ENCODE measurements at places on chromosomes 16 and 17.

DNA sequence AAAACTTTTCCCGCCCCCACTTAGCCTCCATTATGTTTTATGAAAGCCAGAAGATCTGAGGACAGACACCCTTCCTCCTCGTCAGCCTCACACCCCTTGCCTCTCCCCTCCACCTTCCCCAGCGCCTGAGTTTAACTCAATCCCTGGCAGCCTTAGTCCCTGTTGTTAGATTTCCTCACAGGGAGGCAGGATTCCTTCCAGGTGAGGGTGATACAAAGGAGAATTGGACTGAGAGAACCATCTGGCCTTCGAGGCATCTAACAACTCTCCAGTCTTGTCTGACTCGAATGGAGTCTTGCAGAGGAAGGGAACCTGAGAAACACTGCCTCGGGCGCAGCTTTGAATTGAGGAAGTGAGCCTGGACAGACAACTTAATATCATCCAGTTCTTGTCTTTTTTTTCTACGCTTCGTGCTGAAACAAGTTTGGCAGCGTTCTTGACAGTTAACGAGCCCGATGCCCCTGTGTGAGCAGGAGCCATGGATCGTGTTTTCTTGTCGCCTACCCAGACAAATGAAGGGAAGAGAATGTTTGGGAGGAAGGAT, 1.3 kb upstream of the ZNF768 start:
- DNase-seq = no peak

- DNase-seq = no peak
These were observed 74.5 kb downstream of the RPGRIP1L start for GRCh38 chr16:53629151-53629550.

DNA sequence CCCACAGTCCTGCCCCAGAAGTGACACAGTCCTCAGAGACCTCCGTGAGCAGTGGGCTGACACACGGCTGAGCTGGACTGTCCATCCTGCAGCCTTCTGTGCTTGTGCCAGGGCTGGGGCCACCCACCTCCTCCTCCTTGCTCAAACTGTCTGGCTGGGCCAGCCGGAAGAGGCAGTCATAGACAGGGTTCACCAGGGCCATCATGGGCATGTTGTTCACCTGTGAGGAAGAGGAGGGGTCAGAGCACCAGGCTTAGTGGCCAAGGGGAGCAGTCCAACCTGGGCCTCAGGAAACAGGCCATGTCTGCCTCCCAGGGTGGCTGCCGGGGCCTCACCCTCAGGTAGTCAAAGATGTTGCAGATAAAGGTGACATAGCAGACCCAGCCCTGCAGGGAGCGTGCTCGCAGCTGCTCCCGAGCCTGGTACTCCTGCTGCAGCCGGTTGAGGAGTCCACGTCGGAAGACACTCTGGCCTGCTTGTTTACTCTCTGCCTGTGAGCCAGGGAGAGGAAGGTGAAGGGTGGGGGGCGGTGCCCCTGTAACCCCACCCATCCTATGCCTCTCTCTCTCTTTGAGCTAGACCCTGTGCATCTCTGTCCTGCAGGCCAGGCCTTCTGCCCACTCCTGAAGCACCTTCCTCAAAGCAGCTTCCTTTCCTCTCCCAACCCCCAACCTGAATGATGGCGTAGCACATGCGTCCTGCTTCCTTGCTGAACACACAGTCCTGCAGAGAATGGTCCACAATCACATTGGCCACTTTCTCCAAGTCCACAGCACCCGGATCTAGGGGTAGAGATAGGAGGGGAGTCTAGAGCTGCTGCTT, 3.4 kb downstream of the MIF4GD start:
- no peak for DNase-seq

- no peak for DNase-seq
These were observed 14.2 kb downstream of the CLCN7 start for GRCh38 chr16:1460602-1461138.

DNA sequence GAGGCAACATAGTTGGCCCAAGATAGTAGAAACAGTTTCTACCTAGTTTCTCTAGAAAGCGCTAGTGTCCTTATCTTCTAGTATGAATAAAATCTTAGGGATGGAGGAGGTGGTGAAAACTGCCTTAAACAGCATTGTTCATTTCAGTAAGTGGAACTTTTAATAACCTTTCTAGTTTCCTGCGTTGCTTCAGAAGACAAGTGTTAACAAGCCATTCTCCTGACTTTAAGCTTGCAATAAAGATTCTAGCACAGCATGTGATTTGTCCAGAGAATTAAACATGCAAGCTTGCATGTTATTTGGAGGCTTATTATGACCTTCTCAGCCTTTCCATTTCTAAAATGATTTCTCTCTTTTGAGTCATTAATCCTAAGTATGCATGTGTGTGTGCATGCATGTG, 72.3 kb downstream of the TANGO6 start:
- no peak for DNase-seq

GRCh38 chr17:34603974-34604373, 24.6 kb downstream of the TMEM132E start:
- DNase-seq = no peak

DNA sequence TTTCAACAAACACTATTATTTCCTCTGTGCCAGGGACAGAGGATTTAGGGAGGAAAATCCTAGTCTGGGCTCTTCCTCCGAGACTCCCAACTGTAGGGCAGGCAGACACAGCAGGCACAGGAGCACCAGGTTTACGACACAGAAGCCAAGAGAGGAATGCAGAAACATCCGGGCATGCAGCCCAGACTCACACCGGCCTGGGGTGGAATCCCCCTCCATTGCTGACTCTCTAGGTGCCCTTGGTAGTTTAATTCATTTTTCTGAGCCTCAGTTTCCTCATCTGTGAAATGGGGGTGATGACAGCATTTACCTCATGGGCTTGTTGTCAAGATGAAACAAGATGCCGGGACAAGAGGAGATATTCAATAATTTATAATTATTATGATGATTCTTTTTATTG, 14.9 kb downstream of the CA4 start:
- no peak for DNase-seq

DNA sequence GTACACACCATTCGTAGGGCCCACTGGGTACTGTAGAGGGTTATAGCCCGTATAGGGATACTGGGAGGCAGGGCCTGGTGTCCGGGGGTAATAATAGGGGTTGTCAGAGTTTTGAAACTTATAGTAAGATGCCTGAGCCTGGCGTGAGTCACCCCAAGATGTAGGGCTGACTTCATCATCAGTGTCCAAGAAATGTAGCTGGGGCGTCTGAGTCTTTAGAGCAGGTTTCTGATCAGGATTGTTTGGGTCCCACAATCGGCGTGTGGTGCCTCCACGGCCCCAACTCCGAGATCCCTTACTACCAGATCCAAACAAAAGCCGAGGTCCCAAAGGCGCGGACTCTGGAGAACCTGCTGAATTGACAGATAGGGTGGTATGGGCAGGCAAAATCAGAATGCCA, 4.4 kb downstream of the SMG6 start:
- no peak for DNase-seq

GRCh38 chr16:51816929-51817328, 665.9 kb upstream of the SALL1 start:
- DNase-seq = no peak

GRCh38 chr17:19281161-19281560, 44.0 kb downstream of the EPN2 start:
- no peak for DNase-seq

DNA sequence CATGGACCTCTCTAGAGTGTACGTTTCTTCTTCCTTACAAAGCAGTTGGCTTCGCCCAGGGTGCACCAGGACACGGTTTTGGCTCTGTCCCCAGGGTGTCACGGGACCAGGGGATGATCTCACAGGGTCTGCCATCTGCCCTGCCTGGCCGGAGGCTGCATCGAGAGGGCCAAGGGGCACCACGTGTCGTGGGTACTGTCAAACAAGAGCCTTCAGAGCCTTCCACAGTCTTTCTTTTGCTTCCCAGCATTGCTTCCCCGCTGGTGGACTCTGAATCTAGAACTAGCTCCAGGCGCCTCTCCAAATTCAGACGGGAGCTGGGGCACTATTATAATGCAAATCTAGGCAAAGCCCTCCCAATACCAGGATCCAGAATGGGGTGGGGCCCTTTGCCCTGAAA, 47.9 kb downstream of the MAPT start:
- no peak for DNase-seq

GRCh38 chr16:88061346-88062110, 110.3 kb downstream of the BANP start:
- DNase-seq = no peak

DNA sequence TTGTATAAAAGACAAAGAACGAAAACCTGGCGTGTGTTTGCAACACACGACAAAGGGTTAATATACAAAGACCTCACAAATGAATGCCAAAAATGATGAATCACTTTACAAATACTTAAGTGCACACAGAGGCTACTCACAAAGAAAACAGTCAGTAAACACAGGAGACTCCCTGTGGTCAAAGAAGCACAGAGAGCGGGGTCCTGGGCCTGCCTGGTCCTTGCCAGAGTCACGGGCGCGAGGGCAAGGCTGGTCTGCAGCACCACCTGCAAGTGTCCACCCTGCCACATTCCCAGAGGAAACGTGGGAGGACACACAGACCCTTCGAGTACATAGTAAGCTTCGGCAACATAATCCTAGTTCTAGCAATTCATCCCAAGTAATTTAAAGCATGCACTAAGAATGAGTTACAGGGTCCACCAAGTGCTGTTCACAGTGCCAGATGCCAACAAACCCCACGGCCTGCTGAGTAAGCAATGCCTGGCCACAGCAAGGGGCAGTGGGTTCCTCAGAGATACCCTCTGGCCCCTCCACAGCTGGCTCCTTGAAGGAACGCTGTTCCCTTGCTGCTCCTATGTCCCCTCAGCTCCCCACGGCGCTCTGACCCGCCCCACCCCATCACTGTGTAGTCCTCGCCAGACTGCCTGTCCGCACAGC, 24.6 kb upstream of the FAAP100 start:
- no peak for DNase-seq

DNA sequence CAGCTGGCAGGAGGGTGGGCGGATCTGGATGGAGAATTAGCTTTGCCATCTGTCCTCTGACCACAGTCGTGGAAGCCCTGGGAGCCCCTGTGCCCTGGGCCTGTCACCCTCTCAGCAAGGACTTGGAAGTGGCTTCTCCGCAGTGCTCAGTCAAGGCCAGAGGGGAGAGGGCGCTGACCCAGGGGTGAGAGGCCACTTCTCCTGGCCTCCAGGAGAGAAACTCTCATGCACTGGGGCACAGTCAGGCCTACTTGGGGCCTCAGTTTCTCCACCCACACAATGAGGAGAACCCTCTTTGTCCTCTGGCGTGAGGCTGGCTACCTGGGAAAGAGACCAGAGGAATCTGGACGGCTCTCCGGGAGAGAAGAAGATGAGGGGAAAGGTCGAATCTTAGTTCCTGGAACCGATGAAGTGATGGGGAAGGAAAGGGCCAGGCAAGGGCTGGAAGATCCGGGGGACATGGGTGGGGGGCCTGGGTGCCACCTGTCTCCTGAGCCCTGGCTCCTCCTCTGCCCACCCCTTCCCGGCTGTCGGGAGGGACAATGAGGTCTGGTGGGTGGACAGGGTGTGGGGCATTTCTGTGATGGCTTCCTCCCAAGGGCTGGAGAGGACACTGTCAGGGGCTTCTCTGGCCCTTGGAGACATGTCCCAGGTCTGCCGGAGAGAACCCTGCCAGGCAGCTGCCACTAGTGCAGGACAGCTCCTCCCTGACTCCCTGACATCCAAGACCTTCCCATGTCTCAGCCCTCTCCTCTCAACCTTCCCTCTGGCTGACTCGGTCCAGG, 9.0 kb upstream of the ARHGAP27 start:
- DNase-seq = no peak

GRCh38 chr17:14780097-14780651, 479.3 kb downstream of the HS3ST3B1 start:
- DNase-seq = no peak

DNA sequence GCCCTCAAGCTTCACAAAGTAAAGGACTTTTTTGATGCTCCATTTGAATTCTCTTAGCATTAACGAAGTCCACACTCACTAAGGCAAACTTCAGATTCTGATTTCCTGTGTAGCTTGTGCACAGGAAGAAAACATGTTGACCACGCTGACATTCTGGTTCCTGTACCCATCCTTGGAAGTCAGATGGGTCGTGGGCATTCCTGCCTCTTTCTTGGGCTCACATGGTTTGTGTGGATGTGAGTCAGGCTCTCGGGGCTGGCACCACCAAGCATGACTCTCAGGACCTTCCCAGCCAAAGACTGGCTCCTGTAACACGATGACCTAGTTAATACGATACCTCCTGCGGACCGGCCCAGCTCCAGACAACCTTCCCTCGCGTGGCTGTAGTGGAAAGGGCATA, 32.8 kb downstream of the ARSG start:
- DNase-seq = no peak

DNA sequence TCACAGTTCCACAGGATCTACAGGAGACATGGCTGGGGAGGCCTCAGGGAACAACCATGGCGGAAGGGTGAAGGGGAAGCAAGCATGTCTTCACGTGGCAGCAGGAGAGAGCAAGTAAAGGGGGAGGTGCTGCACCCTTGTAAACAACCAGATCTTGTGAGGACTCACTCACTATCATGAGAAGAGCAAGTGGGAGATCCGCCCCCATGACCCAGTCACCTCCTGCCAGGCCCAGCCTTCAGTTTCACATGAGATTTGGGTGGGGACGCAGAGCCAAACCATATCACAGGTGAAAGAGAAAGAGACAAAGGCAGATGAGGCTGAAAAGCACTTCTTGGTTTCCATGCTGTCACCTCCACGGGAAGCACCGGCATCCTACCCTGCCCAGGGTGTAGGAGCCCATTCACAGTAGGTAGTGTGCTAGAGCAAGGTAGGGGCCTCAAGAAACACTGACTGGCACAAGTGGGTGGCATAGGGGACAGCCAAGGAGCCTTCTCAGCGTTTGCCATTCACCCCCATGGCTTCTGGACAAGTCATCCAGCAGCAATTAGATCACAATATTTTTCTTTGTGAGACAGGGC, 6.6 kb downstream of the NARF start:
- no peak for DNase-seq

- no peak for DNase-seq
These were observed 6.2 kb downstream of the SLC13A5 start for GRCh38 chr17:6706996-6707395.

GRCh38 chr17:60631119-60631518, 31.1 kb downstream of the PPM1D start:
- DNase-seq = no peak

DNA sequence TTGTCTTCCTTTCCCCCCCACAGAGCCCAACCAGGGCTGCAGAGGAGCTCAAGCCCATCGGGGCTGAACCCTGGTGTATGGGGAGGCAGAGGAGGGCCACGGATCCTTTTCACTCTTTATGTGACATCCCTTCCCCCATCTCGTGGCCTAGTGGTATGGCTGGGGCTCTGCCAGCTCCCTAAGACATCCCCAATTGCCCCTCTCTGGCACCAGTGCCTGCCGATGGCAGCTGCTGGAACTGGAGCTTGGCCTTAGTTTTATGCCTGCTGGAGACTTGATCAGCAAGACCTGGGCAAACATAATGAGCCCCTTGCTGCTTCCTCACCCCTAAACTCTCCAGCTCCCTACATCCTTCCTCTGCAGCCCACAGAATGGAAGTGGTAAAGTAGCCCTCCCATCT, 8.0 kb upstream of the TOP2A start:
- no peak for DNase-seq

- no peak for DNase-seq
These were observed 10.8 kb upstream of the TAOK1 start for GRCh38 chr17:29379084-29379991.

GRCh38 chr16:19239511-19240155, 45.9 kb upstream of the CLEC19A start:
- DNase-seq = no peak

Measured in effector CD4-positive, alpha-beta T cell (primary cell).